ENCODE measurements at places on chromosomes 5 and 9.

GRCh38 chr9:89843591-89843990 lies 238.8 kb downstream of the GADD45G start:
- no peak for DNase-seq

GRCh38 chr5:56856541-56857178 lies 41.3 kb downstream of the MAP3K1 start:
- no peak for DNase-seq

GRCh38 chr9:138116521-138116920 lies 238.9 kb downstream of the CACNA1B start:
- DNase-seq, result no peak

GRCh38 chr5:107476783-107477182 lies 194.0 kb downstream of the EFNA5 start:
- DNase-seq, result no peak

GRCh38 chr5:87850843-87851242 lies 417.8 kb downstream of the TMEM161B start:
- no peak for DNase-seq

GRCh38 chr9:122991370-122991830 lies 42.1 kb upstream of the GPR21 start:
- DNase-seq, result no peak

- DNase-seq, result no peak
Measured at GRCh38 chr9:94612071-94612470, 18.4 kb upstream of the FBP2 start.

GRCh38 chr5:143442385-143442784 lies 38.9 kb upstream of the NR3C1 start:
- no peak for DNase-seq

- no peak for DNase-seq
Measured at GRCh38 chr5:96658272-96658671, 3.9 kb upstream of the CAST start.

- DNase-seq, result peak; percentile 99
Measured at GRCh38 chr9:115262477-115262876, 144.5 kb upstream of the TNC start.

Measured in NCI-H345 (cell line).